ENCODE measurements at places on chromosomes 2 and 18. TPM values are rescaled to one million over a fixed set of nuclear protein-coding genes. Genes with fewer than 3 reads are reported as not detected.

- no peak for DNase-seq
Measured at GRCh38 chr18:36625386-36625785, 203.4 kb downstream of the TPGS2 start.

DNA sequence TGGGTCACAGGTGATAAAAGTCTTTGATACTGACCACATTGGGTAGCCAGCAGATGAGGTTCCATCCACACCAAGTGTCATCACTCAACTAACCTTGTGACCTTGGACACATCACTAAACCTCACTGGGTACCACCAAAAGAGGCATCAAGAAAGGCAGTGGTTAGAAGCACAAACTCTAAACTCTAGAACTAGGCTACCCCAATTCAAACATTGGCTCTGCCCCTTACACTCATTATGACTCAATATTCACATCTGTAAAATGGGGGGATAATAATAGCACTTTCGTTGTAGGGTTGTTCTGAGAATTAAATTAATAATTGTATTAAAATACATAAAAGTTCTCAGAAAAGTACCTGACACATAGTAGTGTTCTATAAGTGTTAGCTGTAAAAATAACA, 15.8 kb upstream of the SMAD7 start:
- no peak for DNase-seq

DNA sequence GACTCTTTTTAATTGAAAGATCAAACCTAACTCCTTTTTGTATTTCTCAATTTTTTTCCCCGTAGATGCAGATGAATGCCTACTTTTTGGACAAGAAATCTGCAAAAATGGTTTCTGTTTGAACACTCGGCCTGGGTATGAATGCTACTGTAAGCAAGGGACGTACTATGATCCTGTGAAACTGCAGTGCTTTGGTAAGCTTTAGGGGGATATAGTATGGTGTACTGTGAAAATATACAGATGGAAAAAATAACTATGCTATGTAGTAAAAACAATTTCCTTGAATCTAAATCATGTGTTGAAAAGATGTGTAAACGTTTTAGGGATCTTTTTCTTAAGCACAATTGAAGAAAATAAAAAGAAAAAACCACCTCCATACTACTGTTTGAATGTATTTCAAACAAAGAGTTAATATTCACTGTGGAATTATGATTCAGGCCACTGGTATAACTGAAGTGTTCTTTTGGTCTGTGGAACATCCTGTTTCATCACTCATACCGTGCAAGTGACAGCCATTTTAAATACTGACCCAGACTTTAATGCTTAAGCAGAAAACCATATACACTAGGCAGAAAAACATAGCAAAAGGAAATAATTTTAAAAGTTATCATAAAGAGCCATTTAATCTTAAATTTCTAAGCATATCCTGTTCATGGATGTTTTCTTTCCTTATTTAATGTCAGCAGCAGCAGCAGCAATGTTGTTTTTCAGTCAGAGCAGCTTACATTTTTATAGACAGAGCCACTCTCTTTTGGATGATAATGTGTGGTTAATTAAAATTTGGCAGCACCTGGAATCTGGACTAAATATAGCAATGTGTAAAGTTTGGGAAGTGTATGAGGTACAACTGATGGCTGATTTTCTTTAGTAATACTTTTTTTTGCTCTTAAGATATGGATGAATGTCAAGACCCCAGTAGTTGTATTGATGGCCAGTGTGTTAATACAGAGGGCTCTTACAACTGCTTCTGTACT, 112.8 kb upstream of the RASGRP3 start:
- no peak for DNase-seq

DNA sequence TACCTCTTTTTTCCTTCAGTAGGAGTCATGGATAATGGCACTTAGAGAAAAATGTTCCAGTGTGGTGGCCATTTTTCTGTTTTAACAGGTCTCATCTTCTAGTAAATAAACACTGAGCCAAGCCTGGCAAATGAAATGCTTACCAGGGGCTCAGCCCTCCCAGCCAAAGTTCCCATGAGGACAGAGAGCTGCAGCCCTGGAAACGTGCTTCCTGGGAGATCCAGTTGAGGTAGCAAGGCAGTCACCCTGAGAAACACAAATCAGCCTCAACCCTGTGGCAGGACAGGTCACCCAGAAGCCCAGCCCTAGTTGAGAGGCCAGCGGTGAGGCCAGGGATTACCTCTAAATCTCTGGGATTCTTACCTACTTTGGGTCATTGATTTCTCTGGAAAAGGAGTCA, 140.1 kb downstream of the LNPK start:
- DNase-seq: no peak

Gene TRIM43
- 0.32 TPM for polyA plus RNA-seq

Gene LYPD6
- polyA plus RNA-seq: 25.4 TPM
